Fibroblast of skin of scalp (primary cell): ENCODE measurements at places on chromosomes 11 and 22.

- no peak for DNase-seq
Measured at GRCh38 chr11:14636119-14636518, 7.5 kb upstream of the PDE3B start.

DNA sequence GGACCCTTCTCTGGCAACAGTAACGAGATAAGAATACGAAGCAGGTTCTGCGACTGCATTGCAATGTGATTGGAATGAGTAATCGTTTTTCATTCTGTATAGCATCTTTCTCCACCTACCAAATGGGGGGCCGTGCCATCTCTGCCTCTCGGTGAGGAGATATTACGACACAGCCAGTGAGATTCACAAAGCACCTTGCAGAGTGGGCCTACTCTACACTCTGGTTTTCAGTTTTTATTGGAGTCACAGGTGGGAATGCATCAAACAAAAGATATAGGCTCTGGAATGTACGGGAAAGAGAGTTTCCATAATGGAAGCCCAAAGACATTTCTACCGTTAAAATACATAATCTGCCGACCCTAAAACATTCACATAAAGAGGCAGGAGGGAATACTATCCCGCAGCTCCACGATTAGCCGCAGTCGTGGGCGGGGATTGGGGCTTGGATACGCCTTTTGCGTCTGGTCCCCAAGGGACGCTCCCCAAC is 423 bp upstream of the RTN3 start:
- DNase-seq = no peak

DNA sequence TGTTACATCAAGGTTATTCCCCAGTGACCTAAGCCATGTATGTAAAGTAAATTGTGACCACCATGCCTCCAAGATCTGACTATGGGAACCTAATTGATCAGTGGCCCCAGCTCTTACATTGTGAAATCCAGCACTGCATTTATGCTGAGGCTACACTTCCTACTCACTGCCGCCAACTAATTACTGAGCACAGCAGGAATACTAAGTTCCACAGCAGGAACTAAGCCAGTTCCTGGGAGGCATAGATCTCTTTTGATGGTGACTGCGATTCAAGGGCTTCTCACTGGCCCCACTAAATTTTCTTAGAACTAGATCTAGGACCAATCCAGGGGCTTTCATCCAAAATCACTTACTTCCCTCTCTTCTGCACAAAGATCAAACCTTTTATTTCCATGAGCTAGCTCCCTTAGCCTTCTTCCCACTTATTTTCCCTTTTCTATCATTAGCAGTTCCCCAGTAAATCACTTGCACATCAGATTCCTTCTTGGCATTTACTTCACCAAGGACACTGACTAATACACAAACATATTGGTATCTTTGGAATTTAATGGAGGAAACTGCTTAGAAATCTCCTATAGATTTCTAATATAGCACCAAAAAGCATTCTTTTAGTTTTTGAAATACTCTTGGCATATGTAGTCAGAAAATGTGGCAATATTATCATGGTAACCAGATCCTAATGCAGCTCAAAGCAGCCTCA is 46.0 kb downstream of the CNTN5 start:
- peak; percentile 71 for DNase-seq

- no peak for DNase-seq
Measured at GRCh38 chr22:47195484-47196165, 433.2 kb downstream of the TBC1D22A start.

GRCh38 chr22:27839057-27839660 is 37.6 kb upstream of the MN1 start:
- DNase-seq = no peak

GRCh38 chr11:119218141-119218878 is 12.2 kb downstream of the CBL start:
- peak; percentile 85 for DNase-seq

GRCh38 chr22:19815093-19815822 is 39.4 kb downstream of the GNB1L start:
- no peak for DNase-seq

DNA sequence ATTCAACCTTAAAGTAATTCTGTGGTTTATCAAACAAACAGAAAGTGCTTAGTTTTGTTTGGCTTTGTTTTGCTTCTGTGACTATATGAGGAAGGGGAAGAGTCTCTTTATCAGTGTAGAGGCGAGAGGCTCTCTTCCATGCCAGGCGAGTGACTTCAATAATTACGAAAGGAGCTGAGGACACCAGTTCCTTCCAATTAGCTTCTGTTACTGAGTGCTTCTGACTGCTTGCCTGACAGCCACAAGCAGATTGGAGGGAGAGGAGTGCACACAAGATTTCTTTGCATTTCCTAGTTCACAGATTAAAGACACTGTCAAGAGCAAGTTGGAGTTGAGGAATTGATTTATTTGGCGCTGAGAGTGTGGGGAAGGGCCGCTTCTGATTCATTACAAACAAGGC is 1484.5 kb upstream of the TENM4 start:
- DNase-seq = no peak

DNA sequence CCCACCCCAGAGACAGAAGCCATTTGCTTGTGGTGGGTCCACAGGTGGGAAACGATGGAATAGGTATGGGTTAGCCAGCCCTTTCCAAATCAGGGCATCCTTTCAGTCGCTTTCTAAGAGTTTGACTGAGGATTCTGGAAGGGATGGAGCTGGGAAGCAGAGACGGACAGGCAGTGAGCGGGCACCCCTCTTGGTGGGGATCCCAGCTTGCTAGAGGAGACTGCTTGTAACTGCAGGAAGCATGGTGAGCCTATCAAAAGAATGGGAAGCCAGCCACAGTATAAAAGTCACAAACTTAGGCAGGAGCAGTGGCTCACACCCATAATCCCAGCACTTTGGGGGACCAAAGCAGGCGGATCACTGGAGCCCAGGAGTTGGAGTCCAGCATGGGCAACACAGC is 6.1 kb upstream of the PDGFB start:
- DNase-seq = no peak

DNA sequence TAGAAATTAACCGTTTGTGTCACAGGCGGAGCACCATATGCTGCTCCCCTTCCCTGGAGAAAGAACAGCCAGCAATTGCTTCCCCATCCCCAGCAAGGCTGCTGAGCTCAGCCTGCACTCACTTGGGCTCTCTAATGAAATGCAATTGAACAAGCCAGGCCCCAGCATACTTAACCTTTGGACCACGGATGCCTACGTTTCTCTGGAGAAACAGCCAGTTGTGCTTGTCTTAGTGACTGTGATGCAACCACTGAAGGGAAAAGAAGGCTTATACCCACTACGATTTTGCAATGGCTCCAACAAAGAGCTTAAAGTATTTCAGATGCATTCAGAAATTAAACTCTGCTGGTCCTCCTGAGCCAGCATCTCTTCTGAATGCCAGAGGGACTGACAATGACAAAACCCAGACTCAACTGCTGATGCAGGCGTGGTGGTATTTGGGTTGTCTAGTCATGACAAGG is 51.3 kb upstream of the SESN3 start:
- no peak for DNase-seq

DNA sequence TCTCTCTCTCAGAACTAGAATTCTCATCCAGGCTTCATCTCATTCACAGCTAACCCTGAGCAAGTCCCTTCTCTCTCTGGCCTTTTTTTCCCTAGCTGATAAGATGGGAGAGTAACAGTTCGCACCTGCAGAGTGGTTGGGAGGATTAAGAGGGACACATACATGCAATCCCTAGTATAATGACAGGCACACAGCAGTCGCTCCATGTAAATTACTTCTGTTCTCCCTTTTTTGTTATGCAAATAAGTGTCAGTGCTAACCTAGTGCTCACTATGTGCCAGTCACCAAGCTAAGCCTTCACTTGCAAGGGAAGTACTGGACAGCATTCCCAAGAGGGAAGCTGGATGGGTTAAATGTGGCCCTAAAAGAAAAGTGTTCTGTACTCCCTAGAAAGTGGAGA is 63.4 kb downstream of the TENM4 start:
- DNase-seq = no peak

- peak; percentile 87 for DNase-seq
Measured at GRCh38 chr11:103892603-103893002, 143.8 kb upstream of the DDI1 start.

DNA sequence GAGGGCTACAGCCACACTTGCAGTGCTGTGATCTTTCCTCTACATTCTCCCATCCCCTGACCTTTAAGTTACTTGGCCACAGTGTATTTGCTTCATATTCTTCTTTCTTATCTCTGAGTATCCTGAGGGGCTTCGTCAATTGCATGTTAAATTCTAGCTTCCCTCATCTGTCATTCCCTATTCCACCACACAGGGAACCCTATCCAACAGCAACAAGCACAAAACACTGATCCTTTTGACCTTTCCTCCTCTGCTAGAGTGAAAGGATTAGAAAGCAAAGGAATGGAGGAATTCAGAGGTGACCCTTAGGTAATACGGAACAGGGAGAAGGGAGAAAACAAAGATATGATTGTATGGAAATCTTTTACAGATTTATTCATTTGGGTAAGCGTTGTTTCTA is 1061.7 kb upstream of the TENM4 start:
- no peak for DNase-seq

- no peak for DNase-seq
Measured at GRCh38 chr11:72807792-72808191, 6.4 kb upstream of the ATG16L2 start.

GRCh38 chr22:22086501-22087158 is 104.0 kb upstream of the TOP3B start:
- DNase-seq = no peak

- DNase-seq = no peak
Measured at GRCh38 chr11:127193950-127194349, 193.4 kb upstream of the KIRREL3 start.

- no peak for DNase-seq
Measured at GRCh38 chr11:43072911-43073310, 238.9 kb upstream of the API5 start.

DNA sequence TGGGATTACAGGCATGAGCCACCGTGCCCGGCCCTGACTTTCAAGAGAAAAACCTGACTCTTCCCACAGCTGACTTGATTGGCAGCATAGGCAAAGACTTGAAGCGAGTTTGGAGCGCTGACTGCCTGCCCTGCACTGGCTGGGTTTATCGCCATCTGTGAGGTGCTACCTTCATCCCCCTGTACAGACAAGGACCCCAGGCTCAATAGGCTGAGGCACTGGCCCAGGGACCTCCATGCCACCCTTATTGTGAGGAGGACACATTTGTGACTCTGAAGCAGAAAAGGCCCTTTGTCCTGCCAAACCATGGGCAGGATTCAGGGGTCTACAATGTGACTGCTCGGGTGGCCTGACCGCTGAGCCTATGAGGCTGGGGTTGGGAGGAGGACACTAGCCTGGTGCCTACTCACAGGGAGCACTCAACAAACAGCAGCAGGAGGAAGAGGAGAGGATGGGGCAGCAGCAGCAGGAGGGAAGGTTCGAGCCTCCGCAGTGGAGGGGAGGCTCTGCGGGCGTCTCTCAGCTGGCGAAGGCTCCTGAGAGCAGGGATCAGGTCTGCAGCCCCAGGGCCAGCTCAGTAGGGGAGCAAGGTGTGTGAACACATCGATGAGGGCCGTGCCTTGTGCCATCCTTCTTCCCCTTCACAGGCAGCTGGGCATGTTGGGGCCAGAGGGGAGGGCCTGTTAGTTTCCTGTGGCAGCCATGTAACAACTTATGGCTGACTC is 72.9 kb upstream of the WNT7B start:
- DNase-seq = no peak

GRCh38 chr11:47552056-47552565 is 821 bp downstream of the CELF1 start:
- DNase-seq = peak; percentile 59

GRCh38 chr11:92297567-92298553 is 73.2 kb downstream of the FAT3 start:
- DNase-seq = peak; percentile 55

- peak; percentile 50 for DNase-seq
Measured at GRCh38 chr11:68358416-68358815, 46.0 kb downstream of the LRP5 start.

DNA sequence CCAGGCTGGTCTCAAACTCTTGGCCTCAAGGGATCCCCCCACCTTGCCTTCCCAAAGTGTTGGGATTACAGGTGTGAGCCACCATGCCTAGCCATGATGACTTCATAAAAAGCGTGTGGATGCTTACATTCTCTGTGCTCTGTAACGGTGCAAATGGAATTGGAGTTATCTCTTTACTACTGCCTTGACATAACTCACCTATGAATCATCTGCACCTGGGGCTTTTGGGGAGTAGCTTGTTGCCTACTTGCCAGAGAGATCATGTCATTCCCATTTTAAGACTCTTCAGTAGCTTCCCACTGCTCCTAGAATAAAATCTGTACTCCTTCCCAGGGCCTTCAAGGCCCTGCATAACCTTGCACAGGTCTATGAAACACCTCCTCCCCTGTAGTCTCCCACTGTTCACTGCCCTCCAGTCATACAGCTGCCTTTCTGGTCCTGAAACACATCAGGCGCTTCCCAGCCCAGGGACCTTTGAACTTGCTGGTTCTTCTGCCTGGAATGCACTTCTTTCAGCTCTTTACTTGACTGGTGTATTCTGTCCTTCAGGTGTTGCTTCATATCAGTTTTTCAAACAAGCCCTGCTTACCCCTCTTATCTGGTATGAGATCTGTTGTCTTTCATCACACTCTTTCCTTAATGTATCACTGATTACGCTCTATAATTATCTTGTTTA is 19.6 kb upstream of the MOGAT2 start:
- DNase-seq = no peak

DNA sequence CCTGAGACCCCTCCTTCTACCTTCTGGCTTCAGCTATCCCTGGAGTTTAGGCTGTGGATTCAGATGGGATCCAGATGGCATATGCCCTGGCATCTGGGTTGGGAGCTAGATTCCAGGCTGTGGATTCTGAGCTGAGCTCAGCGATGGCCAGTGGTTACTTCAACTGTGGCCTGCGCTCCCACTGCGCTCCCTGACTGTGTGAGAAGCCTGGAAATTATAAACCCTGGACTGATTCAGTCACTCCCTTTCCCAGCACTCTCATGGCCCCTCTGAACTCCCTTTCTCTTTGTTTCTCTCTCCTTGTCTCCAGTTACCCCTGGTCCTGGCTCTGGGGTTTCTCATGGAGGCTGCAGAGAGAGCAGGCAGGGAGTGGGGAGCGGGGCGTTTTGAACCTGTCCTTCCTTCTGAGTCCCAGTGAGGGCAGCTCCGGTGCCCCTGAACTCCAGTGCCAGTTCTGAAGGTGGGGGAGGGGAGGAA is 4.8 kb downstream of the ARHGEF17 start:
- DNase-seq = peak; percentile 67

- no peak for DNase-seq
Measured at GRCh38 chr22:42972649-42973535, 42.1 kb downstream of the PACSIN2 start.

DNA sequence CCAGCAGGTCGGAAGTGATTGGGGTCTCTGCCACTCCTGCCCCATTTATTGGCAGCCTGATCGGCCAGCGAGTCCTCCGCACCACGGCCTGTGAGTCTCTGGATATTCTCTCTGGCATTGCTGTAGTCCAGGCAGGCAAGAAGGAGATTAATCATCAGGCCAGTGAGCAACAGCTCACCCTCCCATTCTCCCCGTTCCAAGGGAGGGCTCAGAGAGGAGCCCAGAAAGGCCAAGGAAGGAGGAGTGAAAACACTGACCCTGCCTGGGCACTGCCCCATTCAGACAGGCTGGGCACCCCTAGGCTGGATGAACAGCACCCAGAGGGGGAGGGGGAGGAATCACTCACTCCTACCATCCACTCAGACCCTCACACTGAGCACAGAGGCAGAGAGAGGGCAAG is 3.1 kb downstream of the SAA2 start:
- DNase-seq = no peak
